Fibroblast of the conjunctiva (primary cell): ENCODE measurements at places on chromosomes 2 and 18.

GRCh38 chr2:43423941-43424261 is 171.9 kb downstream of the THADA start:
- DNase-seq = no peak

DNA sequence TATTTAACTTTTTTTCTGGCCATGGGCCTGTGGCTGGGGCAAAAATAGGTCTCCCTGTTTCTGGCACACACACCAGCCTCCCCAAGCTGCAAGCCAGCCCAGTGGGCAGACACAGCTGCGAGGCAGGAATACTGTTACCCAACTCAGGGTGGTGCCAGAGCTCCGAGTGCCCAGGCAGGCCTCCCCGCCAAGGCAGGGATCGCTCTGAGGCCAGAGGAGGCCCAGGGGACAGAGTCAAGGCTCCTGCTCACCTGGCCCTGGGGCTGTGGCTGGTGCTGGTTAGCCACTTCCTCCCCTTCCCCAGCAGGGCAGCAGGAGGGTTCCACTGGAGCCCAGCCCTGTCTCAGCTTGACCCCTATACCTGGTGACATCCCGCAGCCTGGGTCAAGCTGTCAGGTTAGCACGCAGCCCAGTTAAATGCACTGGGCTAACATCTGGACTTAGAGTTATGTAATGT is 67.1 kb upstream of the EPAS1 start:
- DNase-seq = no peak

DNA sequence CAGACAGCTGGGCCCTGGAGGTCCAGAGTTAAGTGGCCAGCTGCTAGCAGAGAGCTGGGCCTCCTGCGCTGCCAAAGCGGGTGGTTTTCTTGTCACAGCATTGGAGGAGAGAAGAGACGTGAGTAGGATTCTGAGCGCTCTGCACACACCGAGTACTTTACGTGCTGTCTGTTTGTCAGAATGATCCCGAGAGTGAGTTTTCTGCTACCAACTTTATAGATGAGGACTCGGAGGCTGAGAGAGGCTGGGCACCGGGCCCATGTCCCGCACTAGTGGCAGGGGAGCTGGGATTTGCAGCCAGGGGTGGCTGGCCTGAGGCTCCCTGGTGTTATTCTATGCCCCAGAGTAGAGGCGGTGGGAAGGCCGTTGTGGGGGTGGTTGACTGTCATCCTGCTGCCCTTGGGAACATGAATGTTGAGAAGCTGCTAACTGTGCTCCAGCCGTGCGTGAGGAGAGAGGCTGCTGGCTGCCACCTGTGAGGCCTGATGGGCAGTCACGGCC is 36.3 kb upstream of the MBP start:
- no peak for DNase-seq

DNA sequence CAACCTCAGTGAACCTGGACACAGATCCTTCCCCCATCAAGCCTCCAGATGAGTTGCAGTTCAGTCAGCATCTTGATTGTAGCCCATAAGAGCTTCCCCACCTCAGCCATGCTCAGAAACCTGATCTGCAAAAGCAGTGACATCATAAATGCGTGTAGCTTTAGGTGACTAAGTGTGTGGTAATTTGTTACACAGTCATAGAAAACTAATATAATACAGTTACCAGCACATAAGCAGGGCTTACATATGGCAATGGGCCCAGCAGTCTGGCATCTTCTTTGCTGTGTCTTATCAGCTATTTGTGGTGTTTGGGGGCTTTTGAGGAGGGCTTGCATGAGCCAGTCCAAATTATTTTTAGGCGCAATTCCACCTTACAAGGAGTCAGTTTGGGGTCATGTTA is 807.0 kb downstream of the SLC4A3 start:
- DNase-seq = no peak

GRCh38 chr2:200125444-200126284 is 170.3 kb downstream of the MAIP1 start:
- DNase-seq = no peak

DNA sequence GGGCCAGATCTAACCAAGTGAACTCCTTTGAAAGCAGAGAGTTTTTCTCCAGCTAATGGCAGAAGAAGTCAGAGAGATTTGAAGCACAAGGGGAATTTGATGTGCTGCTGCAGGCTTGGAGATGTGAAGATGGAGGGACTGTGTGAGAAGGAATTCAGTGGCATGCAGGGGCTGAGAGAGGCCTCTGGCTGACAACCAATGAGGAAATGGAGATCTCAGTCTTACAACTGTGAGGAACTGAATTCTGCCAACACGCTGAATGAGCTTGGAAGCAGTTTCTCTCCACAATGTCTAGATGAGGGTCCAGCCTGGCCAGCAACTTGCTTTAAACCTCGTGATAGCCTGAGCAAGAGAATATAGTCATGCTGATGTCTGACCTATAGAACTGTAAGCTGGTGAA is 224.1 kb upstream of the DPP10 start:
- no peak for DNase-seq
